ENCODE measurements at places on chromosomes 3 and 15.

- no peaks in the 10 kb centered on the region for H3K36me3 ChIP-seq
- DNase-seq: no peak
- H3K27me3 ChIP-seq: peaks cover 2% of the 10 kb centered on the region
- H3K4me3 ChIP-seq: no peak overlapping the region
- no peak overlapping the region for H3K27ac ChIP-seq
Measured at GRCh38 chr3:36792342-36792741, 28.0 kb upstream of the DCLK3 start.

DNA sequence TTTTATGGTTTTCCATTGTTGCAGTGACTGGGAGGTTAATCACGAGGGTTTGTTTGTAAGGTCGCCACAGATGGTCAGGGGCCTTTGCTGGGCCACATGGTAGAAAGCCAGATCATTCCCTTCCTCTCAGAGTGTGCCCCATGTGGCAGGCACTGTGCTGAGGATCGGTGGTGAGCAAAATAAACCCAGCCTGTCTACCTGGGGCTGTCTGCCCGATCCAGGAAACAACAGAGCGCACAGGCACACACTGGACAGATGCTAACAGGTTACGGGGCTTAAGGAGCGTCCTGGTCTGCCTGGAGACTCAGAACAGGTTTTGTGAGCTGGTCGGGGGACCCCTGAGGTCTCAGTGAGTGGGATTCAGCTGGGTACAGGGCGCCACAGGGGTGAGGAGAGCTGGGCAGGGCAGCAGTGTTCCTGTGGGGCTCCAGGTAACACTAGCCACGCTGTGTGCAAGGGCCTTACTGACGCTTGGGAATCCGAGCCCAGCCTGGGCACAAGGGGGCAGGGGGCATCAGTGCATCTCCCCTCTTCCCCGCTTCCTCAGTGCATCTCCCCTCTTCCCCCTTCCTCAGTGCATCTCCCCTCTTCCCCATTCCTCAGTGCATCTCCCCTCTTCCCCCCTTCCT is 136.4 kb downstream of the DNAJB8 start:
- no peak for DNase-seq
- peaks cover 8% of the 10 kb centered on the region for H3K4me1 ChIP-seq
- no peaks in the 10 kb centered on the region for H3K36me3 ChIP-seq
- no peaks in the 10 kb centered on the region for H3K27me3 ChIP-seq
- peak overlapping the region; percentile 43 for H3K4me3 ChIP-seq

- H3K27me3 ChIP-seq: peaks cover 17% of the 10 kb centered on the region
Measured at GRCh38 chr15:82062479-82063454, 16.9 kb upstream of the MEX3B start.

DNA sequence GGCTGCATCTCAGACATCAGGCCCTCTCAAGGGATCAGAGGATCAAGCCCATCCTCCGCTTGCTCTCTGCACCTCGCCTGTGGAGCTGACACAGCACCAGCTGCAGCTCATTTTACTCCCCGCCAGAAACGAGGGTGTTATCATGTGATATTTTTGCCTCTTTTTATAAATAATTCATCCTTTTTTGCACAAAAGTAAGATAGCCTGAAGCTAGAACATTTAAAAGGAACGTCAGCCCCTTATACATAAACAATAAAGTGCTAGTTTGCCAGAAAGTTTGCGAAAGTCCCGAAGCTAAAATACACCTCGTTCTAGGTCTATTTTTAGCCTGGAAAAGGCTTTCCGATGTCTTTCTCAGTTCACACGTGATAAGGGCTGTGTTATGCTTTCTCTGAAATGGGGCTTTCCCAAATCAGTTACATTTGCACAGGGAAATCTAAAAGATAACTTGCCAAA is 9.6 kb upstream of the FAM174B start:
- H3K36me3 ChIP-seq: no peaks in the 10 kb centered on the region
- H3K4me1 ChIP-seq: peaks cover 4% of the 10 kb centered on the region
- H3K4me3 ChIP-seq: no peak overlapping the region
- peak; percentile 44 for DNase-seq
- no peak overlapping the region for H3K27ac ChIP-seq

DNA sequence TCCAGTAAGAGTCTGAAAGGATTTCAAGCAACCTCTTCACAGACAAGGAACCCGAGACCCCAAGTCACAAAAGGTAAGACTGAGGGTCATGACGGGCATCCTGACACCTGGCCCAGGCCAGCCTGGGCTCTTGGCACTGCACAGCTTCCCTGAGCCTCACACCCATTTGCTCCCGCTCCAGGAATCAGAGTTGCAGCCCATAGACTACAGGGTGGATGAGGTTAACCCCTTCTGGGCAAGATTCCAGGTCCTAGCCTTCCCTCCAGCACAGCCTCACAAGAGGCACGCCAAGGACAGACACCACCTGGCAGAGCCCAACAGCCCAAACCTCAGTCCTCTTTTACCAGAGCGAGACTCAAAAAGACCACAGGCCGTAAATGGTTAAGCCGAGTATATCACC is 36.2 kb downstream of the RBPMS2 start:
- H3K36me3 ChIP-seq: peaks cover 28% of the 10 kb centered on the region
- no peak overlapping the region for H3K4me3 ChIP-seq
- no peak overlapping the region for H3K27ac ChIP-seq
- DNase-seq: no peak
- no peaks in the 10 kb centered on the region for H3K4me1 ChIP-seq

GRCh38 chr15:67343206-67343605 is 88.6 kb downstream of the IQCH start:
- no peaks in the 10 kb centered on the region for H3K4me1 ChIP-seq
- no peaks in the 10 kb centered on the region for H3K36me3 ChIP-seq
- no peak overlapping the region for H3K4me3 ChIP-seq

GRCh38 chr3:14256046-14256445 is 77.4 kb downstream of the LSM3 start:
- peaks cover 16% of the 10 kb centered on the region for H3K4me1 ChIP-seq
- H3K36me3 ChIP-seq: no peaks in the 10 kb centered on the region
- no peak for DNase-seq

GRCh38 chr3:42843713-42844411 is 31.8 kb downstream of the CYP8B1 start:
- DNase-seq: peak; percentile 50
- H3K4me1 ChIP-seq: peaks cover 10% of the 10 kb centered on the region
- H3K36me3 ChIP-seq: peaks cover 5% of the 10 kb centered on the region
- no peaks in the 10 kb centered on the region for H3K27me3 ChIP-seq
- no peak overlapping the region for H3K4me3 ChIP-seq
- no peak overlapping the region for H3K27ac ChIP-seq

- no peaks in the 10 kb centered on the region for H3K27me3 ChIP-seq
- no peaks in the 10 kb centered on the region for H3K36me3 ChIP-seq
- no peak overlapping the region for H3K4me3 ChIP-seq
Measured at GRCh38 chr3:158735296-158736033, 3.2 kb upstream of the RARRES1 start.

DNA sequence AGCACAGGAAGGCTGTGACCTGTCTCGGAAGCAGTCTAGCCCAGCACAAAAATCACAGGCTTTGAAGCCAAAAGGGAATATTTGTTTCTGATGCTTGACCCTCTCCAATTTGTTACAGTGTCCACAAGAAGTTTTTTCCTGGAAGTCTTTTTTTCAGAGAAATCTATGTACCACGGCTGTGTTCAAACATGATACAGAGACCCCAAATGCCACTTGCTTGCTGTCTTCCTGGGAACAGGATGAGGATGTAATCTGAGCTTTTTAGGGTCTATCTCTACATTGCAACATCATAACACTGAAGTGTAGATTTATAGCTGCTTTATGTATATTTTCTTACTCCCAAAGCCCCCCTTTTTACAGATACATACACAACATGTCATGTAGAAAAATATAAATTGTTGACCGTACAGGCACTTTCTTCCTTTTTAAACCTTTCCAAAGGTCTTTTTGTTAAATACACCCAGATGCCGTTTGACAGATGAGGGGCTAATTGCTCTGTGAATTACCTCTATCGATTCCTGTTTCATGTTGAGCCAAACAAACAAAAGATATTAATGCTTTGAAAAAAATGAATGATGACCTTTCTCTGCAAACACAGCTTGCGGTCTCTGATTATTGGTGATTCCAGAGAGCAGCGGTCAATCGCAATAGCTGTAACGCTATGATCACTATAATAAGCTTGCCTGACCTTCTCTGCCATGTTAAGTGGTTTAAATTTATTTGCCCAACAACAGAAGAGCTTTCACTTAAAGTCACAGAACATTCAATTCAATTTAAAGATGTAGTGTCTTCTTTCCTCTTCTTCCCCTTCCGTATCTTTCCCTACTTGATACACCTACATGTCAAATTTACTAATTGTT is 875.9 kb upstream of the NR2F2 start:
- no peaks in the 10 kb centered on the region for H3K36me3 ChIP-seq
- no peaks in the 10 kb centered on the region for H3K4me1 ChIP-seq
- no peak overlapping the region for H3K4me3 ChIP-seq
- H3K27ac ChIP-seq: no peak overlapping the region
- H3K27me3 ChIP-seq: no peaks in the 10 kb centered on the region
- DNase-seq: no peak

All from trophoblast cell (in vitro differentiated cells and primary cell).